ENCODE measurements at places on chromosomes 12 and 14. TPM values are rescaled to one million over a fixed set of nuclear protein-coding genes. Genes with fewer than 3 reads are reported as not detected.

The PRH2 gene
- not detected for total RNA-seq

The KRT3 gene
- not detected for total RNA-seq

The OR4L1 gene
- total RNA-seq, result not detected

The TTC9 gene
- 6.4 TPM for total RNA-seq

The LMO3 gene
- total RNA-seq, result under 0.01 TPM

The KCNA5 gene
- total RNA-seq, result not detected

The HVCN1 gene
- total RNA-seq, result 0.85 TPM

The GARIN6 gene
- total RNA-seq, result not detected

The AQP6 gene
- total RNA-seq, result not detected

The GLS2 gene
- total RNA-seq, result 3.1 TPM

The OAS2 gene
- 1.9 TPM for total RNA-seq

The RIN3 gene
- 0.96 TPM for total RNA-seq

The RAB15 gene
- under 0.01 TPM for total RNA-seq

The GPHB5 gene
- total RNA-seq, result not detected

The EIF2B1 gene
- total RNA-seq, result 72.3 TPM

The RPS6KL1 gene
- 1.7 TPM for total RNA-seq

The RNF212B gene
- not detected for total RNA-seq

The KLRG1 gene
- not detected for total RNA-seq

The TCL1B gene
- total RNA-seq, result not detected

The CMKLR1 gene
- total RNA-seq, result not detected

The COX8C gene
- not detected for total RNA-seq

The YARS2 gene
- total RNA-seq, result 47.7 TPM

The CSAD gene
- 1.5 TPM for total RNA-seq

The DIO3 gene
- total RNA-seq, result not detected

The RDH5 gene
- 1.2 TPM for total RNA-seq

Measured in tracheal epithelial cell (primary cell).